ENCODE measurements at places on chromosomes 2 and 18.

DNA sequence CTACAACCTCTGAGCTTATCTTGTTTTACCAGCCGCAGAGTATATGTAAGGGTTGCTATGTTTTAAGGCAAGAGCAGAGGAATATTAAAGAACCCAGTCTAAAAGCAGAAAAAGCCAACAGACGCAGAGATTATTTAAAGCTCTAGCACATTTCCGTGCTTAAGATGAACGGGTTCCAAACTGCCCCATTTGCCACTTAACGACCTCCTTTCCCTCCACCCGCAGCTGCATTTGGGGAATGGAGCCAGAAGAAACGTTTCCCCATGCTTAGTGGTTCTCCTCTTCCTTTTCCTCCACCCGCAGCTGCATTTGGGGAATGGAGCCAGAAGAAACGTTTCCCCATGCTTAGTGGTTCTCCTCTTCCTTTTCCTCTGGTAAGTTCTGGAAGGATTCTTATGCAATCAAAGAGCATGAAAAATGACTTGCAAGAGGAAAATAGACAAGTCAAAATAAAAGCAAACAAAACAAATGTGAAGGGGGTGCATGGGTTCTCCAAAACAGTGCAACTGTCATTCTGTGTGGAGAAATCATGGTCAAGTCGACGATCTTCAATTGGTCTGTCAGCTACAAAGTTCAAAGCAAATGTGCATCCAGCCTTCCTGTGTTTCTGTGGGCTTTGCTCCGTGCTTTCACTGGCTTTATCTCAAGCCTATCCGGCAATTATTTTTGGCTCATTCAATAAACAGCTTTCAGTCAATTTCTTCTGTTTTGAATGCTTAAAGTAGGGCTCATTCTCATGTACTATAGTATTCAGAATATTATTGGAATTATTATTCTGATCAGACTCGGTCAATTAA lies 57.8 kb downstream of the DIPK1C start:
- no peak for DNase-seq

GRCh38 chr18:58416704-58417683 lies 211.9 kb downstream of the ALPK2 start:
- no peak for DNase-seq

- no peak for DNase-seq
Observed at GRCh38 chr2:119487434-119488244, 36.6 kb downstream of the SCTR start.

- no peak for DNase-seq
Observed at GRCh38 chr18:23225503-23225902, 90.2 kb downstream of the CABLES1 start.

DNA sequence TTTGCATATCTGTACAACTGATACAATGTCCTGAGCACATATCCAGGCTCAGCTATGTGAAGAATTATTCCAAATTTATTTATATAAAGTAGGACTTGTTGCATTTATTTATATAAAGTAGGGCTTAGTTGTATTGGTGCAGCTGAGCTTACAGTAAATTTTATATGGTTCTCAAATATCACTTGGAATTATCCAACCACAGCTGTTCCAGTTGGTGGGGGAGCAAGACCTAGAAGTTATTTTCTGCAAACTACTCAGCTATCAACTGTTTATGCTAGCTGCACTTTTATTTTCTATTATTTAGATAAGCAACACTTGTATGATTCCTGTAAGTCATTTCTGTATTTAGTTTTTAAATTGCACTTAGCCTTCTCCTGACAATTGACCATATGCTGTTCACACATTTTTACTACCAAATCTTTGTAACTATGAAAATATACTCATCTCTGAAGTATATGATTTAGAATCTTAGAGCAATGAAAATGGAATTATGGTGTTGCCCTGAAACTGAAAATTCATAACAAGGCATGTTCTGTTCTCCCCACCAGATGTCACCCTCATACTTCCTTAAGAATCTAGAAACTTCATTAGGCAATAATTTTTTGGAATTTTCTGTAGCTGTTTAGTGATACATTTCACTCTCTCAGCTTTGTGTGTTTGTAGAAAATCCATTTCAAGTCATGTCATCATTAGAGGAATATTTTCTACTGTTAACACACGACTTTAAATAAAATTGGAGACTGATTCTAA lies 157.0 kb upstream of the CBLN2 start:
- DNase-seq, result no peak

GRCh38 chr18:71079606-71080005 lies 790.8 kb downstream of the SOCS6 start:
- DNase-seq, result no peak

- DNase-seq, result no peak
Observed at GRCh38 chr2:171341394-171342066, 92.3 kb downstream of the METTL8 start.

DNA sequence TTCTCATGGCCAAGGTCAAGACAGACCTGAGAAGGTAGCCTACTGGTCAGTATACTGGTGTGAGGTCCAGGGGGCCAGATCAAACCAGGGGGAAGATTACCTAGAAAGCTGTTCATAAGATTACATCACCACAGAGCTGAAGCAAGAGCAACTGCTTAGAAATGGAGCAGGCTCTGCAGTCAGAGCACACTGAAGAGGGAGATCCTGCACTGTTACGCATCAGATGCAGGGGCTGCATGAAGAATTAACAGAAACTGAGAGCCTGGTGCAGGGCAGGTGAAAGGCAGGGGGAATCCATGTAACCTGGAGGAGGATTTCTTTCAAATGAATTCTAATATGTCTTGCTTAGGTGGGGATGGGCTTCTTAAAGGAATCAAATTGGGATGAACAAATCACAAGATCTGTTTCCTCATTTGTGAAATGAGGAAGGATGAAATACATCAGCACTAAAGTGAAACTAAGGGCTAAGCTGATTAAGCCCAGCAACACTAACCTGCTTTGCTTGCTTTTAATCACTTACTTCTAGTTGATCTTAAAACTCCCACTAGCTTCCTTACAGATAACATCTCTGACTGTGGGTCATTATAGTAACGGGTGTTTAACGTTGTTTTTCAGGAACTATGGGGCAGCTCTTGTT lies 74.3 kb upstream of the ADAM23 start:
- no peak for DNase-seq

GRCh38 chr2:122340246-122340645 lies 584.8 kb downstream of the TSN start:
- no peak for DNase-seq

DNA sequence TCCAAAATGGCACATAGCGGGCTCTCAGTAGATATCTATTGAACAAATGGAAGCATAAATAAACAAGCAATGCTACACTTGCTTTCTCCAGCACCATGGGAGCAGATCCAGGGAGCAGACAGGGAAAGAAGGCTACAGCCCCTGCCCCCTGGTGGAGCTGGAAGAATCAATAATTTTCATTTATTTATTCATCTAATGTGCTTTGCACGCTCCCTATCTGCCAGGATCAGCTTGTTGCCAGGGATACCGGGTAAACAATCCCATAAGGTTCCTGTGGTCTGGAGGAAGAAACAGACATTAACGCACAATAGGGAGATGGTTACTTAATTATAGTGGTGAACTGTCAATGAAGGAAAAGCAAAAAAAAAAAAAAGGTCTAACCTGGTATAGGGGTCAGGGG lies 40.1 kb upstream of the CLASP1 start:
- no peak for DNase-seq

DNA sequence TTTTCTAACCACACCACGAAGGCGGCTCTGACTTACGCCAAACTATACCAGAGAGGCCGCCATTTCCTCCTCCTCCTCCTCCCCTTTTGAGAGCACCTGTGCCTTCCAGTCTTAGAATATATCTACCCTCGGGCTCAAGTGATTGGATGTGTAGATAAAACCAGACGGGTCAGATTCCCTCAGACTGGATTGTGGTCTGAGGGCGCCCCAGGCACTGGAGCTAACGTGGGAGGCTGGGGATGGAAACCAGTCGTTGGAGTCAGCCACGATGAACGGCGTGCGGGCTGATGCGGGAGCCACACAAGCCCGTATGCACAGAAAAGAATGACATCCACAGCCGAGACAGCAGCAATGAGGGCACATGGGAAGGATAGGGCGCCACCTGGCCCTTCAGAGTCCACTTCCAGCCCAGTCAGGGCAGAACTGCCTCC lies 12.3 kb upstream of the ODC1 start:
- no peak for DNase-seq

DNA sequence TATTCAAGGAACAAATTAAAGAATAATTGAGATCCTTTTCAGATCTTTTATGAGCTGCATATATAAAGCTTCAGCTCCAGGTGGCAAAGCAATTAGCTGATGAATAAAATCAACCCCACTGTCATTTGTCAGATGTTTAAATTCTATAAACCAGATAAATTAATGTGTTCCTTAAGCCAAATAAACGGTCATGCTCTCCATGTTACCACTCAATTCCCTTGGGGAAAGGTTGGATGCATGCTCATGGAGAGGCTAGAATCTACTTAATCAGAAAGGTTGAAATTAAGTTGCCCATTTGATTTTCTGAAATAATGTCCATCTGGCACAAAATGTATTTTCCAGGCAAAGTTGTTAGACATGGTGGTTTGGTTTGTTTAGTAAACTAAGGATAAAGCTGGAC lies 282.5 kb upstream of the SPRED2 start:
- no peak for DNase-seq

GRCh38 chr2:112924821-112925220 lies 13.9 kb downstream of the IL37 start:
- DNase-seq, result no peak

GRCh38 chr2:43041661-43042360 lies 184.6 kb downstream of the ZFP36L2 start:
- DNase-seq, result no peak

DNA sequence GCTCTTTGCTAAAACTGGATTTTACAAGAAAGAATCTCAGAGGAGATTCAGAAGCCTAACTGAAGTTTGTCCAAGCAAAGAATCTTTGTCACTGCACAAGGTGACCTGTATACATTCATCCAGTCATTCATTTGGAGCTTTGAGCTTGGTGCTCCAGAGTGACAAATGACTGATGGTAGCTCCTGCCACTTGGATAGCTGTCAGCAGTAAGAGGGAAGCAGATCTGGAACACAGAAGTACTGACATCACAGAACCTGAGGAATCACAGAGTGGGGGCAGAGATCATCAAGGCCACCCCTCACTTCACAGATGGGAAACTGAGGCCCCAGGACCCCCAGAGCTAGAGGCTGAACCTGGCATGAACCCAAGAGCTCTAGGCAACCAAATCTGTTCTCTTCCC lies 28.8 kb upstream of the IGFBP2 start:
- no peak for DNase-seq

GRCh38 chr18:57648414-57648813 lies 26.8 kb upstream of the NARS1 start:
- DNase-seq, result no peak

GRCh38 chr2:120497261-120497977 lies 151.5 kb downstream of the INHBB start:
- DNase-seq, result no peak

DNA sequence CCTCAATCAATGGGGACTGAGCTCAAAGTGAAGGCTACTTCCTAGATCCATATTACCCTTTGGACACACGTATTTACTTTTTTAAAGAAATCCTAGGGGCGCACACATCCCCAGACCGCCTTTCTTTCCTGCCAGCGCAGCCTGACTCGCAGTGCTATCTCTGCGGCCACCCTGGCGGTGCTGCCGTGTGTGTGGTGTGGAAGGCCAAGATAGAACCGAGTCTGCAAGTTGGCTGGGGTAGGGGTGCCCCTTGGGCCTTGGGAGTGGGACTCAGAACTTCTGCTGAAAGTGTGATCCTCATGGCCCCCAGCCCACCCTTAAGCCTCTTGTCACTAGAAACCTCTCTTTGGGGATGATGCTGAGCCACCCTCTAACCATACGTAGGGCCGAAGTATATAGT lies 143.7 kb downstream of the KLHL29 start:
- DNase-seq, result no peak

All from omental fat pad (tissue), 4 donors.